Activated CD8-positive, alpha-beta memory T cell treated with anti-CD3 and anti-CD28 coated beads for 48 hours (primary cell): ENCODE measurements at places on chromosomes 4 and X.

- no peak for DNase-seq
Measured at GRCh38 chrX:69496183-69496582, 7.9 kb upstream of the NALF2 start.

DNA sequence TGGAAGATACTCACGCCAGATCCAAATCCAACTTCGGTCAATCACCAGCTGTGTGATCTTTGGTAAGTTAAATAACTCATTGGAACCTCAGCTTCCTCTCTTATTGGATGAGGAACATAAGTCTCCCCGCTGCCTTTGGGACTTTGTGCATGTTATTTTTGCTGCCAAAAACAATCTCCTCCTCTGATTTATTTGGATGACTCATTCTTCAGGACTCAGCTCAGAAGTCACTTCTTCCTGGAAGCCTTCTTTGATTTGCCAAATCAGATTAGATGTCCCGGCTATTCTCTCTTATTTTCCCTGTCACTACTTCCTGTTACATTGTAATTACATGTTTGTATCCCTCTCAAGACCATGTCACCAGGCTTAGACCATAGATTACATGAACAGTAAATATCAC, 138.0 kb upstream of the BOD1L1 start:
- DNase-seq = no peak

GRCh38 chr4:110196871-110197528, 1.4 kb downstream of the ELOVL6 start:
- DNase-seq = peak; percentile 36

DNA sequence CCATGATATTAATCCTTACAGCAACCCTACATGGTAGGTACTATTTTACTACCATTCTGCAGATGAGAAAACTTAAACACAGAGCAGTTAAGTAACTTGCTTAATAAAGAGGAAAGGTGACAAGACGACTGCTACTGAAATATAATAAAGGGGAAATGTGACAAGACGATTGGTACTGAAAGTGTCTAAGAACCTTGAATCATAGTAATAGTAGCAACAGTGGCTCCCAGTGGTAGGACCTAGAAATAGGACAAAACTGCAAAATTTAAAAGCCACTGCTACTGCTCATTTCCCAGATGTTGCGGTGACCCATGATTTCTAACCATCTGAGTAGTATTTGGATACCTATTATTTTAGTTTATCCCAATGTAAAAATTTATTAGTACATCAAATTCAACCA, 89.5 kb downstream of the TASL start:
- DNase-seq = no peak

- no peak for DNase-seq
Measured at GRCh38 chr4:7077371-7077770, 9.5 kb upstream of the GRPEL1 start.

- DNase-seq = no peak
Measured at GRCh38 chr4:37864786-37865185, 26.1 kb upstream of the TBC1D1 start.

DNA sequence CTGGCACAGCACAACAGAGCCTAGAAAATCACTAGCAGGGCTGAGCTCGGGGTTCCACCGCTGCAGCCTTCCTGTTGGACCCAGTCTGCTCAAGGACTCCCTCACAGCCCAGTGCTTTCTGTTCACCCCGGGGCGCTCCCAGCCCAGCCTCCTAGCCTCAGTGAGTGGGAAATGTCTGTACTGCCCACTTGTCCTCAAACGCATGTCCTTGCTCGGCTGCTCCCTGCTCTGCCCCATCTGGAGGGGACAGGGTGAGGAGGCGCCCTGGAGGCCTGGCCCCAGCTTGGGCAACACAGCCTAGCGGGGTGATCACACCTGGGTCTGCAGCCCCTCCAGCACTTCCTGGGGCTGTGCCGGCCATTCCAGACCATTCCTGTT, 11.9 kb upstream of the CCNQ start:
- no peak for DNase-seq

GRCh38 chr4:87101543-87102199, 118.7 kb downstream of the KLHL8 start:
- DNase-seq = no peak

- DNase-seq = no peak
Measured at GRCh38 chr4:91325495-91325894, 978.3 kb upstream of the GRID2 start.

DNA sequence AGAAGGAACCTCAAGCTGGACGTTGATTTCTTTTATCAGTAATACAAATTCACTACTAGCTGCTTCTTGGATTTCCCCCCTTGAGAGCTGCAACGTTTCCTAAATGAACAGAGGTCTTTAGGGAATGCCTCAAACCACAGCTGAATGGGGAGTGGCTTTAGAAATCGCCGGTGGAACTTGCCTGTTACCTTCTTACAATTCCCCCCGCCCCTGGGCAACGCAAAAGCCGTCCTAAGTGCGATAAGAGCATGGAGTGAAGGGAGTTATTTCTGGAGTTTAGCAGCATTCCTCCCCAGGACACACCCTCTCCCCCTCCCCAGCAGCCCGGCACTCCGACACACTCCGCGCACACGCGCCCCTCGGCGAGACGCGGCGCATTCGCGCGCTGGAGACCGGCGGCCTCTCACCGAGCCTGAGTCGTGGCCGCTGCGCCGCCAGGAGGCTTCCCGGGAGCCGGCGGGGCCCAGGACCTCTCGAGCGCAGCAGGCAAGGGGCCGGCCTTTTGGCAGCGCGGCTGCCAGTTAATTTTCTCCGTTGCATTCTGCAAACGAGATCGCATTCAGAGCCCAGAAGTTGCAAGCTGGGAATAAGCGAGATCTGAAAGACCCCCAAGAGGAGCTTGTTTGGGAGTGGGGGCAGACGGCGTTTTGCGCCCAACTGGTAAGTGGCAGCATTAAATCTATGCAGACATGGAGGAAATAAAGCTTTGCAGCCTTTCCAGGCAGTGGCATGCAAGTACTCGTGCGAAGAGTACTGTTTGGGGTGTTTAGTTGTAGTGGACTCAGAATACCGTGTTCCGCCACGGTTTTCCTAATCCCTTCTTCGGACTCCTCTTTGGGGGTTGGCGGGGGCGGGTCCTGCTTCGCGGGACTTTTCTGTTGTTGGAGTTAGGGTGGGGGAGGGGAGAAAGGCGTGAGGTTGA, 134.7 kb downstream of the PALLD start:
- DNase-seq = no peak

DNA sequence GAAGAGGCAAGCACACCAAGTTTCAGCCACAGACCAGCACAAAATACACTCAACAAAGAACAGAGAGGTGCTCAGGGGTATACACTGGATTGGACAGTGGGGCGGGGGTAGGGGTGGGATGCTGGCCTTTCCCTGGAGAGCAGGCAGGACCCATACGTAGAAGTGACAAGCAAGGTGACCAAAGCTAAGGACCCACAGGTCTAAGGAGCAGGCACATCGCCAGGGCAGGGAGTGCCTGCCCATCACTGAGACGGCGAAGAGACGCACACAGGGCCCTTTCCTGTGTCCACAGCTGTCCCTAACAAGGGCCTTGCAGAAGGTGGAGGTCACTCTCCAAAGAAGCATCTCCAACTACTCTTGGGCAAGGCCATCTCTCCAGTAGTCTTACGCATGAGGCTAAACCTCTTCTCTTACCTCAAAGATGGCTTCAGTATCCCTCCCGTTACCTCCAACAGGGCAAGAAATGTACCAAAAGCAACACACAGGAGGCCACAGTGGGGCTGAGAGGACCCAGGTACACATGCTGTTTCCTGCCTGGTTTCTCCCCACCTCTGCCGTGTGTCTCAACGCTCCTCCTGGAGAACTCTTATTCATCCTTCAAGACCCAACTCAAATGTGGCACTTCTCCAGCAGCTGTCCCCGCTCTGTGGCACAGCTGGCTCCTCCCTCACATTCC, 6.5 kb downstream of the WDR1 start:
- no peak for DNase-seq
